ENCODE measurements at places on chromosomes 2 and 18. TPM values are rescaled to one million over a fixed set of nuclear protein-coding genes. Genes with fewer than 3 reads are reported as not detected.

AKAIN1 gene
- not detected for total RNA-seq

GRCh38 chr2:205462681-205463345, 219.5 kb upstream of the NRP2 start:
- no peak for DNase-seq

GKN1 gene
- total RNA-seq, result not detected

SP5 gene
- total RNA-seq, result 0.60 TPM

DNA sequence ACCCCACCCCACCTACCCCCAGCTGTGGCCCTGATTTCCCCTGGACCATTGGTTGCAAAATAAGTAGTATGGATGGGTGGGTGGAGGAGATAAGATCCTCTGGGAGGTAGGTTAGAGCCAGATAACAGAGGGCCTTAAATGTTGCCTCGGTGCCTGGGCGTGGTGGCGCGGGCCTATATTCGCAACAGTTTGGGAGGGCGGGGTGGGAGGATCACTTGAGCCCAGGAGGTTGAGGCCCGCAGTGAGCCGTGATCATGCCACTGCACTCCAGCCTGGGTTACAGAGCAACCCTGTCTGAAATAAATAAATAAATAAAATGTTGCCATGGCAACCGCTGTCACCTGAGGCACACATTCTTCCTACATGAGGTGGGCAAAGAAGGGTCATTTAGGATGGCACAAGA, 103.3 kb upstream of the GATA6 start:
- DNase-seq, result no peak

- DNase-seq, result no peak
Observed at GRCh38 chr18:77108001-77108692, 24.4 kb downstream of the MBP start.

GRCh38 chr2:29106256-29106655, 9.0 kb upstream of the CLIP4 start:
- DNase-seq, result no peak

DNA sequence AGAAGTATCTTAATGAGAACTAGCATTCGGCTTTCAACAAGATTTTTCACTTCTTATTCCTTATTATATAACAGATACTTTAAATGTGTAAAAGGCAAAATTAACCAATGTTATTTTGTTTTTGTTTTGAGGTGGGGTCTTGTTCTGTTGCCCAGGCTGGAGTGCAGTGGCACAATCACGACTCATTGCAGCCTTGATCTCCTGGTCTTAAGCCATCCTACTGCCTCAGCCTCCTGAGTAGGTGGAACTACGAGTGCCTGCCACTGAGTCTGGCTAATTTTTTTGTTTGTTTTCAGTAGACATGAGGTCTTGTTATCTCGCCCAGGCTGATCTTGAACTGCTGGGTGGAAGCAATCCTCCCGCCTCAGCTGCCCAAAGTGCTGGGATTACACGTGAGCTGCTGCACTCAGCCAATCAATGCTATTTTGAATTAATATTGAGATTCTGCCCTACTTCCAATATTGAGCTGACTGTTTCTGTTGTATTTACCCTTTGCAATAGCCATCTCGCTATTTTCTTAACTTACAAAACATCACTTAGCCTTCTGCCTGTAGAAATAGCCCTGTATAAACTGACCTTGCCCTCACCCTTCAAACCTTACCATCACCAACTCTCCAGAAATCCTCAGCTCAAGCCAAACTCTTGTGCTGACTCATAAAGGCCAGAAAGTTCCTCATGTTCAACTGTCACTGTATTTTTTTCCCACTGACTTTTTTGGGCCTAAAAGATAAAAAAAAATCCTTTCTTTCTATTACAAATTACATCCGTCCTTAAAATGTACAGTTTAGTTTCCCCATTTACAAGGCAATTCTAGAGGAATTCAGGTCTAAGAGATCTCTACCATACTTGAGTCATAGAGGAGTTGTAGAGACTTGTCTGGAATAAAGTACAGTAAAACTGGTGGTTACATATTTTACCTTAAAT, 94.3 kb downstream of the OLA1 start:
- DNase-seq, result no peak

Measured in progenitor cell of endocrine pancreas (in vitro differentiated cells).